NCI-H1048 (cell line): ENCODE measurements at places on chromosomes 2 and 18.

DNA sequence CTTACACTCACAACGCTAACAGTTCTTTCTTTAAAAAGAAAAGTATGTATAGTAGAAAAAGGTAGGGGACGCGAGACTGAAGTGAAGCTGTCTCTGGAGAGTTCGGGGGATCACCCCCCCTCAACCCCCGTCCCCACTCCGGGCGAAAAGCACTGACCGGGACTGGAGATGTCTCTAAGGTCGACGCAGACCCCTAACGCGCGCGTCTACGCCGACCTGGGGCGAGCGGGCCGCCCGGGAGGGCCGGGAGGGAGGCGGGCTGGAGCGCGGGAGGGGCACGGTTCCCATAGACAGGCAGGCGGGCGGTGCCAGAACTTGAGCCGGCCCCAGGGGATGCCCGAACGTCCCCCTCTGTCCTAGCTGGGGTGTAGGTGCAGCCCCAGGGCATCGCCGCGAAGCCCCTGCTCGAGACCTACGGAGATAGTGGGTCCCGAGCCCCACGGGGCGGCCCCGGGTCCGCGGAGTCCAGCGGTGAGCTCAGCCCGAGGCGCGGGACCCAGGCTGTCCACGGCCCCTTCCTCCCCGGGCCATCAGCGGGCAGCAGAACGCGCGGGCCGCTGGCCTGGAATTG, 82.2 kb downstream of the CHRNA1 start:
- DNase-seq = no peak

DNA sequence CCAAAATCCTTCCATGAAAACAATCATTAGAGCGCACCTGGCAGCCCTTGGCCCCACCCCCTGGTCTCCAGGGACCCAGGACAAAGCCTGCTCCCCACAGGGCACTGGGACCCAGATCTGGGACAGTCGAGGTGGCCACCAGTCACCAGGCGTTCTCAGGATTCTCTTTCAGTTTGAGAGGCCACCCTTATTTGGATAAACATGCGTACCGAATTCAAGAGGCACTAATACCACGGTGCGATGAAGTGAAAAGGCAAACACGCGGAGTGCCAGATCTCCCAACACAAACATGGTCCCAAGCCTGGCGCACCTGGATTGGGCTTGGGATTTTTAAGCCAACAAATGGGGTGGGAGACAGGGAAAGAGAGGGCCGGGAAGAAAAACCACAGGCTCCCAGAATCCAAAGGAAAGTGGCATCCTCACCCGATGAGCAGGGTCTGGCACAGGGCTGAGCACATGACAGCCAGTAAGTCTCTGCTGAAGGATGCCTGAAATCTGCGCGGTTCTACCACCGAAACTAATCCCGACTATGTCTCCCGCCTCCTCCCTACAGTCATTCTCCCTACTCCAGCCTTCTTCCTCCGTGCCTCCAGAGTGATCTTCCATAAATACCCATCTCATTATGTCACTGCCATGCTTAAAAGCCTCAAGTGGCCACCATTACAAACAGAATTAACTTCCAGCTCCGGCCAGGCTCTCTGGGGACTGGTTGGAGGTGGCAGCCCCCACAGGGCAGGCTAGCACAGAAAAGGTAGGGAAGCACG, 60.9 kb upstream of the KLHL29 start:
- no peak for DNase-seq

- no peak for DNase-seq
Measured at GRCh38 chr2:72415241-72415661, 267.6 kb upstream of the CYP26B1 start.

DNA sequence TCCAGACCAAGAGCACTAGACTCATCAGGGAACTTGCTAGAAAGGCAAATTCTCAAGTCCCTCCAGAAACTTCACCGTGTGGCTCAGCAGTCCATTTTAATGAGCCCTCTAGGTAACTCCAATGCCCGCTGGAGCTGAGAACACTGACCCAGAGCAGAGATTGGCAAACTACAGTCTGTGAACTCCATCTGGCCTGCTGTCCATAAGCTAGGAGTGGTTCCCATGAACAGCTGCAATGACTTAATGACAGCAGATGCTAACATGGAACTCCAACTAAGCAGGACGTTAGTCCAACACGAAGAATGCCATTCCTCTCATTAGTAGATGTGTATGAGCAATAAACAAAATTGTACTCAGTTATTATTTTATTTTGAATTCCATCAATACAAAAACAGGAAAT, 371.9 kb downstream of the STK39 start:
- no peak for DNase-seq

DNA sequence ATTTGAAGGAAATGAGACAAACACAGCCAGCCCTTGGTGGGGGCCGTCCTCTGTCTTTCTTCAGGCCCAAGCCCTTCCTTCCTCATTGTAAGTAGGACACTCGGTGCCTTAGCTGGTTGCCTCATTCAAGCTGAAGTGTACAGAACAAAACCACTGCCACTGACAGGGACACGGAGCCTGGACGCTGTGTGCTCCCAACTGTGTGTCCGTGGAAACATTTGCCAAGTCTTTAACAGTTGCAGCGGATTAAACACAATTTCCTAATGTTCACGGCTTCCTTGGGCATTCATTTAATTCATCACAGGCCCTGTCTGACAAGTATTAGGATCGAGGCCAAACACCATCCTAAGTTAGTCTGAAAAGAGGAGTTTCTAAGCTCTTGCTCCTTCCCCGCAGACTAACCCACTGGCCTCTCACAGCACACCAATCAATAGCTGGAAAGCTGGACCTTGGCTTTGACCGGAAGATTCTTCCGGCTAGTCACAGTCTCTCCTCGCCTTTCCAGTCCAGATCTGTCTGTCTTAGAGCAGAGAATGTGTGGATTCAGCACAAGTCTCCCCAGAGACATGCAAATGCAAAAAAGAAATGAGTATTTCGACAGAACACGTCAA, 68.7 kb upstream of the ACSL3 start:
- no peak for DNase-seq

GRCh38 chr2:195819276-195819675, 162.2 kb downstream of the SLC39A10 start:
- no peak for DNase-seq

GRCh38 chr2:180319586-180320405, 312.7 kb upstream of the CWC22 start:
- no peak for DNase-seq

GRCh38 chr18:66316701-66317100, 287.2 kb downstream of the CDH19 start:
- no peak for DNase-seq

GRCh38 chr2:226477221-226478108, 322.2 kb downstream of the IRS1 start:
- no peak for DNase-seq

GRCh38 chr2:854460-854859, 96.2 kb upstream of the SNTG2 start:
- DNase-seq = no peak

DNA sequence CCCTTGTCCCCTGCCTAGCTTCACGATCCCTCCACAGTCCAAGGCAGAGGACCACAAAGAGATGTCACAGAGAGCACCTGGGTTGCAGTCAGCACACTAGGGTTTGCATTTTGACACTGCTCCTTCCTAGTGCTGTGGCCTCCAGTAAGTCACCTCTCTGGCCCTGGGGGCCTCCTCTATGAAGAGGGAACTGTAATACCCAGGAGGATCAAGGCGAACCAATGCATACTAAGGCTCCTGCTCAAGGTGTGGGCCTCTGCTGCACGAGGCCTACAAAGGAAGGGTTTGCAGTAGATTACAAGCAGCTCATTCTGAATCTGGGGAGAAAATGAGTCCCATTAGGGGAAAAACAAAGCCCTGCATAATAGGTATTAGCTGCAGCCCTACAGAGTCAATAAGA, 72.3 kb upstream of the FZD7 start:
- no peak for DNase-seq

DNA sequence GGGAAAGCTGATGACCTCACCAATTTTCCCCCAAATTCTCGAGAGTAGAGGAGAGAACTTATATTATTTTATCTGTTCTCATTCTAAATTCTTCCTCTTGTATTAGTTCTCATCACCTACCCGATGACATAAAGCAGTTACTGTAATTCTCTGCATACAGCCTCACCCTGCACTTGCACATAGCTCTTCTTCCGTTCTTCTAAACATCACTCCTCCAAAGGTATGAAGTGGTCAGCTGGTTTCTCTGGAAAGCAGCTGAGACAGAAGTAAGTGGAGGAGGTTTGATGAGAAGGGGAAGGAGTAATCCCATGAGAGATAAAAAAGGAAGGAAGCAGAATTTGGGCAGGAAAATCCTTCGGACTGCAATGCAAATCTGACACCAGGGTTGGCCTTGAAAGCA, 39.0 kb downstream of the FBXO48 start:
- no peak for DNase-seq

DNA sequence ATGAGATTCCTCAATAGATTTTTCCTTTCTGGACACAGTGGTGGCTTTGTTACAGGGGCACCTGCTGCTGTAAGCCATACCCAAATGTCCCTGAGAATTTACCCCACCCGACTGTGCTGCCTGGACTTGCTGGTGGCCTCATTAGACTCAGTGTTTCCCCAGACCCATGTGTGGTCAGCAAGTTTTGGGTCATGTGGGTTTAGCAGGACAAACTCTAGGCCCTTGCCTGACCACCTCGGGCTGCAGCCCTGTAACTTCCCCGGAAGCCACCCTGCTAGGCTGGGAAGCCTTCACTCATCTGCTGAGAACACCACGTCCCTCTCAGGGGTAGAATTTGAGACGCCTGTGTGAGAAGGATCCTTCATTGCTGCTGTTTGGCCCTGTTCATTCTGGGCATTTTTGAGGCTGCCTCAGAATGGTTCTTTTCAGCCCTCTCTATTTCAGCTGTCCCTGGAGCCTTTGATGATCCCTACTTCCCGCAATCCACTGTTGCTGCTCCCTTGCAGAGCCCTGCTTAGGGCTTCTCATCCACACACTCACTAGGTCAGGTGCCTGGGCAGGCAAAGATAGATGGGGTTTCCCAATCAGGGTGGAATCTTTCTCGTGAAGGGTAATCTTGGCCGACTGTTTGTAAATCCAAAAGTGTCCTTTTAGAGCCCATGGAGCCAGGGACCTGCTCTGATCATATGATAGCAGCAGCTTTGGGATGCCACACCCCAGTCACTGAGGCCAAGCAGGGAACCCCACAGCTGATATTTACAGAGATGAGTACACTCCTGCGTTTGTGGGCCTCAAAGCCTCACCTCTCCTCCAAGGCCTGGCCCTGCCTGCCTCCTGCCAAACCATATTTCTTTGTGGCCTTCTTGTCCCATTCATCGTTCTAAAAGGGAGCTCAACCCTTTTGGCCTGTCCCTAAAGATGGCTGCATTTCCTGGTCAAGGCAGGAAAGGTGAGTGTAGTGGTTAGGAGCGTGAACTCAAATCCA, 6.7 kb downstream of the EHD3 start:
- DNase-seq = no peak

DNA sequence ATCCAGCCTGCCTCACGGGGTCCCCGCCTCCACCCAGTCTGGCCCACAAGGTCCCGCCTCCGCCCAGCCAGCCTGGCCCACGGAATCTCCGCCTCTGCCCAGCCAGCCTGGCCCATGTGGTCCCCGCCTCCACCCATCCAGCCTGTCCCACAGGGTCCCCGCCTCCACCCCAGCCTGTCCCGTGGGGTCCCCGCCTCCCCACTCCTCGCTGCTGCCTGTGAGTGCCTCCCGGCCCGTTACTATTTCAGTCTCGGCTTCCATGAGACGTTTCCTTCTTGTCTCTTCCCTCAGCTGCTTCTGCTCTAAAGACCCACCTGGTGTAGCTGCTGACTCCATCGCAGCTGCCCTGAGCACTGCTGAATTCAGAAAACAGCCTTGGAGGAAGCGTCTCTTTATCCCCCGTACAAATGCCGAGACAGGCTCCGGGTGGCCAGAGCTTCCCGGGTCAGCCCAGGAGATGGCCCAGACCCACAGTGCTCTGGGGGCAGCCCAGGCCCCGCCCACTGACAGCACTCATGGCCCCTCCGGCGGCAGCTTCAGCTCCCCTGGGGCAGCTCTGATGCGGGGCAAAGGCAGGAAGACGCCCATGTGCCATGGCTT, 69.8 kb downstream of the NFATC1 start:
- no peak for DNase-seq

DNA sequence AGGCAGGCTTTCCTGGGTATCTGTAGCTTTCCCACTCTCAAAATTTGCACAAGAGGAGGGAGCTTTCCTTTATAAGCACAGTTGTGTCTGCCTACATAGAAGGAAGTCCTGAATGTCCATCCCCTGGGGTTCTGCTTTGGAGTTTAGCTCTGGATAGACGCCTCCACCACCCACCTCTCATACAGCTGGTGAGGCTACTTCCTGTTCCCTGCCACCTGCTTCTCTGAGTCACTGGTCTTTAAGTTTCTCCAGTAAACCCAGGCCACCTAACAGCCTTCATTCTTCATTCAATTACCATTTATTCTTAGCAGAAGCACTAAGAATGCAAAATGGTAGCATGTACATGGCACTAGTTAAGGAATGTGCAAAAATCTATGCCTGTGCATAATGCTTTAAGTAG, 407.8 kb downstream of the CDH2 start:
- no peak for DNase-seq

- no peak for DNase-seq
Measured at GRCh38 chr2:153074207-153074606, 355.8 kb downstream of the ARL6IP6 start.

- DNase-seq = no peak
Measured at GRCh38 chr2:222714361-222715241, 43.1 kb downstream of the MOGAT1 start.

GRCh38 chr18:8303151-8303755, 306.0 kb upstream of the RAB12 start:
- DNase-seq = no peak

DNA sequence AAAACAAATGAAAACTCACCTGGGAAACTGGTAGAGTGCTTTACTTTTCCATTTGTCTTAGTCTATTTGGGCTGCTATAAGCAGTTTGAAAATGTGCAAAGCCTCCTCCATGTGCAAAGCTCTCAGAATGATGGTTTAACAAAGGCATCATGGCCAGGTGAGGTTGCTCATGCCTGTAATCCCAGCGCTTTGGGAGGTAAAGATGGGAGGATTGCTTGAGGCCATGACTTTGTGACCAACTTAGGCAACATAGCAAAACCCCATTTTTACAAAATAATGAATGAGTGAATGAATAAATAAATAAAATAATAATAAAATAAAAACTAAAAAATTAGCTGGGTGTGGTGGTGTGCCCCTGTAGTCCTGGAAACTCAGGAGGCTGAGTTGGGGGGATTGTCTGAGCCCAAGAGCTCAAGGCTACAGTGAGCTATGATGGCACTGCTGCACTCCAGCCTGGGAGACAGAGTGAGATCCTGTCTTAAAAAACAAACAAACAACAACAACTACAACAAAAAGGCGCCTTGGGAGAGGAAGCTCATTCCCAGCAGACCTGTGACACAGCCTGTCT, 71.8 kb downstream of the MYCN start:
- DNase-seq = no peak

- DNase-seq = no peak
Measured at GRCh38 chr2:96783388-96783787, 22.7 kb downstream of the CNNM4 start.

GRCh38 chr2:221203125-221203524, 369.0 kb downstream of the EPHA4 start:
- no peak for DNase-seq
